ENCODE measurements at places on chromosomes 1 and 21.

DNA sequence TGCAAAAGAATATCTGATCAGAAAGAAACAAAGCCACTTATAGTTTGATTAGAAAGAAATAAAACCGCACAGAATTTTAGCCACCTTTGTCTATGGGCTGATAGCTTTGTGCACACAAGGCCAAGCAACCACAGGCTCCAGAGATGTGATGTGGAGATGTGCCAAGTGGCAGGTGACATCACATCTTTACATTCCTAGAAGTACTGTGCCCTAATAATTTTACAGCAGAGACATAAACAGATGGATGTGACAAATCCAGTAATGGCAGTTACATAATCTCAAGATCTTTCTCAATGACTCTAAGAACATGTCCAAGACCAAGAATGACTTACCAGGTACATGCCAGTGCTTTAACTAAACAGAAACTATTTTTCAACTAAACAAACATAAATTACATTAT lies 159.5 kb downstream of the LTN1 start:
- no peak for DNase-seq

GRCh38 chr1:89552471-89553081 lies 27.9 kb downstream of the LRRC8B start:
- no peak for DNase-seq

DNA sequence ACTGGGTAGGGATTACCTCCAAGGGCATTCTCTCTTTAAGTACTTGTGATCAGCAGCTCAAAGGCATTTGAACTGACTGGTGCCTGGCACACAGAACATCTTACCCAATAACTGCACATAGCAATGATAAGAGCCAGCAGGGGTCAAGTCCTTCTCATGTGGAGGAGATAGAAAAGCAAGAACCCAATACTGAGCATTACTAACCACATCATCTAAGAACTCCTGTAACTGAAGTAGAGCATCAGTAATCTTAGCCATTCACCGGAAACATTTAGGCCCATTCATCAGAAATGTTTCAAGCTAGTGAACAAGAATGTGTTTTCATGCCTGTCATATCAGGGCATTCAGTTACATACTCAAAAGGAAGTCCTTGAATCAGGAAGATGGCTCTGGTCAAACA lies 33.6 kb upstream of the THEM4 start:
- no peak for DNase-seq

DNA sequence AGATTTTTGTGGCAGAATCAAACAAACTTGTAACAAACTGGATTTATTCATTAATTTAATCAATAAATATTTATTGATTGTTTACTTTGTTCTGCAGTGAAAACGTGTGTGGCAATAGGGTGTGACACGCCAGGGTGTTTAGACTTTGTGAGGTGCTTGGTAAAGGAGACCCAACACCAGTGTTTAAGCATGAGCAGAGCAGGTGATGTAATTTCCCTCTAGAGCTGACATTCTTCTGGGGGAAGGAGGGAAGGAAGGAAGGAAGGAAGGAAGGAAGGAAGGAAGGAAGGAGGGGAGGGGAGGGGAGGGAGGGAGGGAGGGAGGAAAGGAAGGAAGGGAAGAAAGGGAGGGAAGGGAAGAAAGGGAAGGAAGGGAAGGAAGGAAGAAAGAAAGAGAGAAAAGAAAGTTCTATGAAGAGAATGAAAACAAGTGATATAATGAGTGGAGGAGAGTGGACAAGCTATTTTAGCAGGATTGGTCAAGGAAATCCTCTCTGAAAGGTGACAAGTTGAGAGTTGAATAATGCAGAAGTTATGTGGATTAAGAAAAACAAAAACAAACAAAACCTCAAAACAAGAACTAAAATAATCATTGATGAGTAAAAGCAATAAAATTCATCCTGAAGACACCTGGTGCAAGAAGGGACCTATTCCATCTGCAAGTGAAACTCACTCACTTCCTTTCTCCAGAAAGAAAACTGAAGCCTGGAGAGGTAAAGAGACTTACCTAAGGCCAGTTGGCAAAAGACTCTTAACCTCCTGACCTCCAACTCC lies 60.8 kb downstream of the TSEN15 start:
- no peak for DNase-seq

GRCh38 chr1:222923506-222923905 lies 108.7 kb downstream of the DISP1 start:
- DNase-seq, result no peak

GRCh38 chr1:18458133-18459092 lies 22.3 kb upstream of the KLHDC7A start:
- no peak for DNase-seq

- no peak for DNase-seq
These were observed 112.8 kb downstream of the DHRS3 start for GRCh38 chr1:12505231-12505630.

GRCh38 chr21:41712730-41713129 lies 54.1 kb downstream of the RIPK4 start:
- no peak for DNase-seq

DNA sequence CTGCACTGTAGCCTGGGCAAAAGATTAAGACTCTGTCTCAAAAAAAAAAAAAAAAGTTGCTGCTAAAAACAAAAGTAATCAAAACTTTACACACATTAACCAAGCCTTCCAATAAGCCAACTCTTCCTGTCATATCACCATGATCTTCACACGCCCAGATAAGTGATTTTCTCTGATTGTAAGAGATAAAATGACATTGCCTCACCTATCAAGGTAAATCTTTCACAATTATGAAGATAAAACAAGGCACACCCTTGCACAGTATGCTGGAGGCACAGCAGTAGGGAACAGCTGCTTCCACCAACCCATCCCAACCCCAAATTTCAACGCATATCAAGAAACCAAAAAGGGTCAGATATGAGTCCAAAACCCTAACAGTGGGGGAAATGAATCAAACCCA lies 8.8 kb upstream of the TIAM1 start:
- no peak for DNase-seq

DNA sequence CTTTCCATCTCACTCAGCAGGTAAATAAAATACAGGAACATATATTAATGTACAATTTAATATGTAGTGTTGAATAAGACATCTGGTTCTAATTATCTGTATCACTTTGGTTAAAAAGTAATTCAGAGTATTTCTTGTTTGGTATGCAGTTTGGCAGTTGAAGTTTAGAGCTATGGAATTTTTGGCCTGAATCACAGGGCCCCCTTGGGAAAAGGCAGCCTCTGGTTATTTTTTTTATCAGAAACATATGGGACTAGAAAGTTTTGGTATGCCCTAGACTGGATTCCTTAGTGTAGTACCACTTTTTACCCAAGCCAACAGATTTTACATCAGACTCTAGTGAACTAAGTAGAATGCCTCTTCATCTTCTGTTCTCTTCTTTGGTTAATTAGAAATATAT lies 26.4 kb downstream of the CNST start:
- DNase-seq, result no peak

- peak; percentile 12 for DNase-seq
These were observed 44.1 kb upstream of the SLC25A33 start for GRCh38 chr1:9494936-9495758.

DNA sequence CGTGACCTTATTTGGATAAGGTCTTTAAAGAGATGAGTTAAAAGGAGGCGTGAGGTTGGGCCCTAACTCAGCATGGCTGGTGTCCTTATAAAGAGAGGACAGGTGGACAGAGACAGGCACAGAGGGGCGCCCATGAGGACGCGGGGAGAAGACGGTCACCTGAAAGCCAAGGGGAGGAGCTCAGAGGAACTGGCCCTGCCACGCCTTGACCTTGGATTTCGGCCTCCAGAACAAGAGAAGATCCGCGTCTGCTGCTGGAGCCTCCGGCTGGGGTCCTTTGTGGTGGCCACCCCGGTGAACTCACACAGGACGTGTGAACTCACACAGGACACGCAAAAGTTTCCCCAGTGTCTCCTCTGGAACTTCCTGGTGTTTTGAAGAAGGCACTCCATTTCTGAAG lies 122.7 kb downstream of the SIK1 start:
- DNase-seq, result no peak

DNA sequence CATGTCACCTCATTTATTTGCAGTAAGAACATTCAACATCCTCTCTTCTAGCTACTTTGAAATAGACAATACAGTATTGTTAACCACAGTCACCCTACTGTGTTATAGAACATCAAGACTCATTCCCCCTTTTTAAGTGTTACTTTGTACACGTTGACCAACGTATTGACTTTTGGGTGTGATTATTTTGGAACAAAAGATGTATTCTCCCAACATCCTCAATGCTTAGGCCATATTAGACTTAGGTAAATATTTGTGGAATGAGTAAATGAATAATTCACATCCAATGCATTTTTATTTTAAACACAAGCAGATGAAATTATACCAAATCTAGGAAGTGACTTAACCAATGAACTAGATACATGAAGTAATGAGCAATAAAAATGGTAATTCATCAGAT lies 296.6 kb downstream of the CHRM3 start:
- DNase-seq, result no peak

DNA sequence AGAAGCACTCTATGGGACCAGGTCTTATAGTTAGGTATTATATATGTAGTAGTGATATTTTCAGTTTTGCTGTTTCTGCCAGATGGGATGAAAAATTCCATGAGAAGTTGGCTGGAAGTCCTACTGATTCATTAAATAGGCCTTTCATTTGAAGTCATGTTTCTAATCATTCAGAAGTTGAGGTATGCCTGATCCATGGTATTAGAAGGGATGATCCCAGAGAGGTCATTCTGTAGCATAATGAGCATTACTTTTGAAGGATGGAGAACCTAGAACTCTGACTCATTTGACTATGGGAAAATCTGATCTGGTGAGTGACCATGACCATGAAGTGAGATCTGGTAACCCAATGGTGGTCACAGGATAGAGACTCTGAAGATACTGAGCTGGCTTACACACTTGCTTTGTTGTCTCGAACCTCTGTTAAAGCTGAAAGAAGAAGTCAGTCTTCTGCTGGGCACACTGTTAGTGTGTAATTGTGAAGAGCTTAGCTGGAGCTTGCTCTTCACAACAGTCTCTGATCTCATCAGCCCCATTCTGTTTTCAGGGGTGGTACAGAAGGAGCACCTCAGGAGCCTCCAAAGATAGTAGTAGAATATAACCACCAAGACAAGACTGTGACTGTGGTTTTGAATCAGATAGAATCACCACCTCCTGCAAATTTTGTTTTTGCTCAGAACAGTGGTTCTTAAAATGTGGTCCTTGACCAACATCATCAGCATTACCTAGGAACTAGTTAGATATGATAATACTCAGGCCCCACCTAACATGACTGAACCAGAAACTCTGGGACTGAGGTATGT lies 9.0 kb downstream of the MGST3 start:
- DNase-seq, result no peak

GRCh38 chr1:197269053-197269452 lies 1.0 kb downstream of the CRB1 start:
- DNase-seq, result no peak

- no peak for DNase-seq
These were observed 20.7 kb downstream of the DNAJC6 start for GRCh38 chr1:65330021-65330420.

- no peak for DNase-seq
These were observed 861 bp upstream of the DRAXIN start for GRCh38 chr1:11690397-11691301.

- DNase-seq, result no peak
These were observed 80.2 kb downstream of the FMN2 start for GRCh38 chr1:240171907-240172306.

GRCh38 chr1:207711285-207711684 lies 40.6 kb upstream of the CD46 start:
- no peak for DNase-seq

- DNase-seq, result no peak
These were observed 26.9 kb downstream of the DISP3 start for GRCh38 chr1:11505591-11506538.

DNA sequence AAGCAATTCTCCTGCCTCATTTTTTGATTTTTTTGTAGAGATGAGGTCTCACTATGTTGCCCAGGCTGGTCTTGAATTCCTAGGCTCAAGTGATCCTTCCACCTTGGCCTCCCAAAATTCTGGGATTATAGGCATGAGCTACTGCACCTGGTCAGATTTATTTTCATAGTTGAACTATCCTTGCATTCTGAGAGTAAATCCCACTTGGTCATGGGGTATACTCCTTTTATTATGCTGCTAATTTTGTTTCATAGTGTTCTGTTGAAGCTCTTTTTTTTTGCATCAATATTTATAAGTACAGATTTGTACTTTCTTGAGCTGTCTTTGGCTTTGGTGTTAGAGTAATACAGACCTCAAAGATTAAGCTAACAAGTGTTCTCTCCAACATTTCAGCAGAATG lies 12.8 kb upstream of the CCSAP start:
- no peak for DNase-seq

DNA sequence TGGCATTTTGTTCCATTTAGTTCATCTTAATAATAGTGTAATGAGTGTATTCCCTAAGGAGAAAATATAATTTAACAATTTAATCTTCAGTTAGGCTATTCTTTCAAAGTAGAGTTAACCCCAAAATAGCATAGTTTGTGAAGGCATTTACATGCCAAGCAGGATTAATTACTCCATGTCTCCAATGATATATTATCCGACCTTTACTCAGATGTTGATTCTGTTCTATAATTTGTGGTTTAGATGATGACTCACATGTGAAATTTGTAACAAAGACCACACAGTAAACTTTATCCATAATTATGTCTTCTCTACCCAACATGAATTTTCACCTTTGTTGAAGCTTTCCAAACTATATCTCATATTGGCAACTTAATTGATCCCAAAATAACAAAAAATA lies 2065.2 kb downstream of the MRPL39 start:
- no peak for DNase-seq

DNA sequence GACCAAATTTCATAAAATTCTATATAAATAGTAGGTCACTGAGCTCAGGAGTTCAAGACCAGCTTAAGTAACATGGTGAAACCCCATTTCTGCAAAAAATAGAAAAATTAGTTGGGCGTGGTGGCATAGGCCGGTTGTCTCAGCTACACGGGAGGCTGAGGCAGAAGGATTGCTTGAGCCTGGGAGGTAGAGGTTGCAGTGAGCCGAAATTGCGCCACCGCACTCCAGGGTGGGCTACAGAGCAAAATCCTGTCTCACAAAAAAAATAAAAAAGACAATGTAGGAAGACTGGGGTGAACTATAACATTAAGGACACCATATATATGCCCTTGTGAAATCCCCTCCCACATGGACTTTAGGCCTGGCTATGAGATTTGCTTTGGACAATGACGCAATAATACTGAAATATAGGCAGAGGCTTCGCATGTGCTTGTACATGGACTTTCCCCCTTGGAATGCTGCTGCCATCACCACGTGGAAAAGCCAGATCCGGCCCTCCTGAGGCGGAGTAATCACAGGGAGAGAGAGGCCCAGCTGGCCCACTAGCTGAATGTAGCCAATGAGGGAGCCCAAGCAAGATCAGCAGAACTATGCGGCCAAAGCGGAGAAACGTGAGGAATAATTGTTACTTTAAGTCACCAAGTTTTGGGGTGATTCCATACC lies 13.1 kb upstream of the USP1 start:
- no peak for DNase-seq
